ENCODE measurements at places on chromosomes 11 and 22. TPM values are rescaled to one million over a fixed set of nuclear protein-coding genes. Genes with fewer than 3 reads are reported as not detected.

DNA sequence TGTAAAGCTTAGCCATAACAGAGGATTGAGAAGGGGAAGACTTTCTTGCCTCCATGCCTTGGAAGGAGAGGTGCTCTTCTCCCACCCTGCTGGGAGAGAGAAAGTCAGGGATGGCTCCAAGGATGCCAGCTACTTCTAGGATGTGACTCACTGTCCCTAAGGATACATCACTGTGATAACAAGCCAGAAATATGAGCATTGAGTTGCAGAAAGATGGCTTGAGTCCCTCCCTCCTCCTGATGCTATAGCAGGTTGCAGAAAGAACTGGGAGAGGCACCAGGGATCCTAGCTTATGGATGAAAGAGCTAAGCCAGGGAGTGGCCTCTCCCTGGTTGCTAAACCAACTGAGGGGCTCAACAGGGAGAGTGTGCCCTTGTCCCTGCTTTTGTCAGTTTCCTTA is 27.8 kb upstream of the FJX1 start:
- DNase-seq = no peak

DNA sequence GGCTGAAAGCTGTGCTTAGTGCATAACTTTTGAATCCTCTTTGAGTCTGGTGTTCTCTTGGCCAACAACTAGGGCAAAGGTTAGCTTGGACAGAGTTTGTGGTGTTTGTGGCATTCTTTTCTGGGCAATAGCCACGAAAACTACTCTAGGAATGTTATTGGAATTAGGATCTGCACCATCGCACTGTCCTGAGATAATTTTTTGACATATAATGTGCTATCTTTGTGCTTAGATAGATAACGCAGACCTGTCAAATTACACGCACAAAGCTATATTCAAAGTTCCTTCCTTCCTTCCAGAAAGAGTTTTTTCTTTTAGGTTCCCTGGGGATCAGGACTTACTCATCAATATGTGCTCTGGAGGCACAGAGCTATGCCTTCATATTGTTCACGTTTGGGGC is 166.8 kb upstream of the MTMR2 start:
- no peak for DNase-seq

BATF2 gene
- total RNA-seq = 17.4 TPM

GRCh38 chr11:123020968-123021367 is 39.3 kb upstream of the BSX start:
- no peak for DNase-seq

GRCh38 chr11:67271541-67272284 is 5.4 kb downstream of the GRK2 start:
- DNase-seq = peak; percentile 27

DNA sequence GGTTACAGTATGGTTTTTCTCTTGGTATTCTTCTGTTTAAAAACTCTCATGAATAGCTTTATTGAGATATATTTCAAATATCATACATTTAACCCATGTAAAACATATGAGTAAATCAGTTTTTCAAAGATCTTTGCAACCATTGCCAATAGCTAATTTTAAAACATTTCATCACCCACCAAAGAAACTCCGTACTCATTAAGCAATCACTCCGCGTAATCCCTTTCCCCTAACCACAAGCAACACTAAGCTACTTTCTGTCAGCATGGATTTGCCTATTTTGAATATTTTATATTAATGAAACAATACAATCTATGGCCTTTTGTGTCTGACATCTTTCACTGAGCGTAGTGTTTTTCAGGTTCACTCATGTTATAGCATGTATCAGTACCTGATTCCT is 697.9 kb upstream of the ANO5 start:
- no peak for DNase-seq

DNA sequence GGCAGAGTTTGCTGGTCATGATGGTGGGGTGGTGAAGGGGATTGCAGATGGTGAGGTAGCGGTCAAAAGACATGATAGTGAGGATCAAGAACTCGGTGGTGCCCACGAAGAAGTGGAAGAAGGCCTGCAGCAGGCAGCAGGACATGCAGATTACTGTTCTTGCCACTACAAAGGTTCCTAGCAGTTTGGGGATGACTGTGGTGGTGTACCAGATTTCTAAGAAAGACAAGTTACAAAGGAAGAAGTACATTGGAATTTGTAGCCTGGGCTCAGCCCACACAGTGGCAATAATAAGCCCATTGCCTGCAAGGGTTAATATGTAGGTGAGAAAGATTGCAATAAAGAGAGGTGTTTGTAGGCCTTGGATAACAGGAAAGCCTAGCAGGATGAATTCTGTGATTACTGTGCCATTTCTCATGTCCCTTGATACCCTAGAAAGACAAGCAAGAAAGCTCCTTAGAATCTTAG is at the start of gene OR6X1:
OR6X1 (minus strand) TSS at position 418 of the 468 bp plus-strand sequence; CDS start at position 418, 0 bp downstream.
- no peak for DNase-seq

- DNase-seq = no peak
These were observed 45.4 kb upstream of the CFAP300 start for GRCh38 chr11:102001657-102002338.

KRTAP5-10 gene
- 0.58 TPM for total RNA-seq

IL18 gene
- total RNA-seq = 154 TPM

DEPDC7 gene
- 8.6 TPM for total RNA-seq

- DNase-seq = no peak
These were observed 7.5 kb downstream of the MS4A8 start for GRCh38 chr11:60706931-60707330.

DNA sequence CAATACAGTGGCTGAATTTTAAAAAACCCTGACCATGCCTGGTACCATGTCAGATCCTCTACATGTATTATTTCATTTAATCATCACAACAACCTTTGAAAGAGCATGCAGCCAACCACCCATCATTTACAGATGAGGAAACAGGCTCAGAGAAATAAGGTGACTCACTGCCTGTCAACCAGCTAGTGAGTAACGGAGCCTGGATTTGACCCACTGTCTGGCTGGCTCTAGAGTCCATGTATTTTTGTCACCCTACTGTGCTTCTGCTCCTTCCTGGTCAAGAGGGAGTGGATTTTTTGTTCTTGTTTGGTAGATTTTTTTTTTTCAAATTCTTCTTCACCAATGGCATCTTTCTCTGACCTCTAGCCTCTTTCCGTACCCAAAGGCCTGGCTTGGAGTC is 77.4 kb downstream of the CWC15 start:
- DNase-seq = no peak

CECR2 gene
- total RNA-seq = 0.21 TPM

DNA sequence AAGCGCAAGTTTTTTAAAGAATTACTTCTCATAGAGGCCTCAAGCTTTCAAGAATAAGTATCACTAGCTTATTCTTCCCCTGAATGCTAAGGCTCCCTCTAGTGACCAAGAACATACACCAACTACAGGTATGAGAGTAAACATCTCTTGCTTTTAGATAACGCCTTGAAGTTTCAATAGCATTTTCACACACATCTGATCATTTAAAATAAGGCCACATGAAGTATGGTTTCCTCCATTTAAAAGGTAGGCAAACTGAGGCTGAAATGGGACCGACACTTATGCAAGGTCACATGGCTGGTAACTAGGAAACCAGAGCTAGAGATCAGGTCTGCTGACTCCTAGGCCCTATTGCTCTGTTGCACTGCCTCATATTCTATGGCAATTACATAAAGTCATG is 66.5 kb downstream of the CCDC34 start:
- no peak for DNase-seq

MS4A15 gene
- total RNA-seq = not detected

GSTT2 gene
- not detected for total RNA-seq

- peak; percentile 17 for DNase-seq
These were observed 37.1 kb downstream of the ST3GAL4 start for GRCh38 chr11:126392633-126393013.

FGF4 gene
- not detected for total RNA-seq

- DNase-seq = no peak
These were observed 138.5 kb upstream of the CTSC start for GRCh38 chr11:88475991-88476418.

TXN2 gene
- 96.5 TPM for total RNA-seq

LARGE2 gene
- total RNA-seq = 4.2 TPM

BAIAP2L2 gene
- total RNA-seq = 84.6 TPM

DNA sequence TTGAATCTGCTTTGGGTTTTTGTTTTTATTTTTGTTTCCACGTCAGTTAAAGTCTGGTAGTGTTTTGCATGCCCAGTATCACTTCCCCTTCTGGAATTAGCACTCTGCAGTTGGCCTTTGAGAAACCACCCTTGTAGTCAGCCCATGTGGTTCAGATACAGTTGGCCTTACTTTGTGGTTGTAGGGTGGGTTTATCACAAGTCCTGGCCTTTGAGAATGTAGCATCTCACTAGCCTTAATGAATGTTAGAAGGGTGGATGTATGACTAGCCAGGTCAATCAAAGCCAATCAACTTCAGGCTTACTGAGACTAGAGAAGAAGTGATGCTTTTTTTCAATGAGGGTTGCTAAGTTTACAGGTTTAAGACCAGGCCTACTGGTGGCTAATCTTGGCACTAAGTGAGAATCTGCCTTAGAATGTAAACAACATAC is 19.8 kb downstream of the ARL14EP start:
- DNase-seq = no peak

DNA sequence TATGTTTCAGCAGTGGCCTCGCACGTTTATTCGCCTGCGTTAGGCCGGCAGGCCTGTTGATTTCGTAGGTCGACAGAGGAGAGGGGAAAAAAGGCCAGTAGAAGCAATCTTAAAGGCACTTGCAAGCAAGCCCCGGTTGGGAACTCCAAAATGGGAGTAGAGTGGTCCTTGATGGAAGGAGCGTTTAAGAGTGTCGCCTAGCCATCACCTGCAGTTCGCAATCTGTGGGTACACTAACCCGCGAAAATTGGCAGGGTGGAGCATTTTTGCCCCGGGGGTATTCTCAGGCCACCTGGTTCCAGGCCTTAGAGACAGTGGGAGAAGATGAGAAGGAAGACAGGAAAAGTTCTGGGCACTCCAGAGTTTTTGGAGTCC is 1.1 kb downstream of the EWSR1 start:
- DNase-seq = no peak

GRCh38 chr11:86629045-86629706 is 43.2 kb downstream of the ME3 start:
- no peak for DNase-seq

PDXP gene
- total RNA-seq = 50.7 TPM

DNA sequence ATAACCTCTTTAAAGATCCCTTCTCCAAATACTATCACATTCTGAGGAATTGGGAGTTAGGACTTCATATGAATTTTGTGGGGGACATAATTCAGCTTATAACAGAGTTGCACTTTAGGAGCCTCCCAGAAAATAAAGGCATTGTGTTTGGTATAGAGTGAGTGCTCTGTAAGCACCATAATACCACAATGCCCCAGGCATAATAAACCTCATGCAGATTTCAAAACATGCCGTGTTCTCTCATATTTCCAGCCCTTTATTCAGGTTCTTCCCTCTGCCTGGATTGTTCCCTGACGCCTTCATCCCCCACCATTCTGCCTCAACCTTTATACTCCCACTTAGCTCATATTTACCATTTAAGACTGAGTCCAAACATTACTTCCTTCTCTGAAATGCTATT is 398.8 kb upstream of the FAT3 start:
- DNase-seq = no peak

FGF3 gene
- total RNA-seq = not detected

SLC5A1 gene
- total RNA-seq = 53.6 TPM

SAMM50 gene
- total RNA-seq = 47.1 TPM

DNA sequence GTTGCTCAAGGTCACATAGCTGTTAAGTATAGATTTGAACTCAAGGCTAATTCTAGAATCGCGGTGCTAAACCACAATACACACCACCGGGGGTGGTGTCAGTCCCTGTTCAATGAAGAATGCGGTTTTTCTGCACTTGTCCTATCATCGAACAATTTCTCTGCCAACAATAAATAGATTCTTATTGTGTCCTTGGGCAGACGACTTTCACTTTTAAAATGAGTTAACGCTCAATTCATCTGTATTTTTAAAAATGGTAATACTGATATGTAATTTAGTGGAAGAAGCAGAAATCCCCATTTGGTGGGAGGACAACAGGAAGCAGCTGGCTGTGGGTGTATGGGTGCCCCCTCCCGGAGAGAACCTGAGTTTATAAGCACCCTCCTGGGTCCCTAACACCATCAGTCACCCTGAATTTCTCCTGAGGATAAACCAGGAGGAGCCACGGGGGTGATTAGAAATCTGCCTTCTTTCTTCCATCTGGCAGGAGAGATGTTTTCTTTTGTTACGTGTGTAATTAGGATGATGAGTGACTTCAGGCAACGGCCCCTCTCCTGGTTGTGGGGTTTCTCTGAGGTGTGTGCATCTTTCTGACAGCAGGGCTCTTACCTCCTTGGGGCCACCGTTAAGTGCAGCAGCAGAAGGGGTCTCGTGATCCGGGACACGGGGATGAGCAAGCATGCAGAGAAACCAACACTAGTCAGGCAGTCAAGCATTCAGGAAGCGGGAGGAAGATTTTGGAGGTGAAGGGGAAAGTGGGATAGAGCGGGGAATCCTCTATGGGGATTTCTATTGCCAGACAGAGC is 87.7 kb downstream of the GRAMD1B start:
- DNase-seq = no peak

- DNase-seq = no peak
These were observed 2095.9 kb downstream of the LRRC4C start for GRCh38 chr11:39363571-39363970.
